ENCODE measurements at places on chromosomes 5 and 9. TPM values are rescaled to one million over a fixed set of nuclear protein-coding genes. Genes with fewer than 3 reads are reported as not detected.

ARAP3 gene
- 12.5 TPM for total RNA-seq

SELENOP gene
- total RNA-seq, result 161 TPM

- H3K4me1 ChIP-seq, result peaks cover 7% of the 10 kb centered on the region
- no peaks in the 10 kb centered on the region for H3K36me3 ChIP-seq
- H3K4me3 ChIP-seq, result no peak overlapping the region
Measured at GRCh38 chr5:35618781-35619180, 1.1 kb downstream of the SPEF2 start.

GRCh38 chr9:94183240-94183999, 75.7 kb upstream of the ZNF169 start:
- H3K4me3 ChIP-seq, result no peak overlapping the region
- H3K27ac ChIP-seq, result no peak overlapping the region
- H3K27me3 ChIP-seq, result no peaks in the 10 kb centered on the region
- H3K36me3 ChIP-seq, result peaks cover 8% of the 10 kb centered on the region

GRCh38 chr9:95229230-95229915, 88.1 kb downstream of the FANCC start:
- H3K4me3 ChIP-seq, result no peak overlapping the region
- no peaks in the 10 kb centered on the region for H3K4me1 ChIP-seq
- DNase-seq, result no peak

GRCh38 chr5:39331861-39332381, 32.4 kb downstream of the C9 start:
- H3K4me3 ChIP-seq, result no peak overlapping the region
- no peaks in the 10 kb centered on the region for H3K27me3 ChIP-seq
- no peaks in the 10 kb centered on the region for H3K4me1 ChIP-seq
- H3K27ac ChIP-seq, result no peak overlapping the region

GRCh38 chr9:83794051-83794450, 23.5 kb downstream of the GKAP1 start:
- no peak overlapping the region for H3K27ac ChIP-seq
- DNase-seq, result no peak
- no peaks in the 10 kb centered on the region for H3K4me1 ChIP-seq

Data from right atrium auricular region (tissue), 2 donors.